ENCODE measurements at places on chromosomes 4 and X.

DNA sequence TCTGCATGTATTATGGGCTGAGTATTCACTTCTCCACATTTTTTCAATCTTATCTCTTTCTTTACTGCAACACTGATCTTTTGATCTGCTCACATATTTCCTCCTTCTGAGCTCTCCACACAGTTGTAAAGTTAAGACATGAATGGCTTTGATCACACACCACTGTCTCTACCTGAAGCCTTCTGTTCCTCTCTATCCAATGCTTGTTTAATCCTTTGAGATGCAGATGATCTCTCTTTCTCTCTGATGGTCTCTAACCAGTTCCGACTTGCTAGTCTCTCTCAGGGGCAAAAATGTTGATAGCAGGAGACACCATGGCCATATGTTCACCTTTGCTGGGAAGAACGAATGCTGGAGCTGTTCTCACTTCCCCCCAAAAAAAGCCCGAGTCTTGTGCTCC, 162.4 kb downstream of the UNC5C start:
- no peak for DNase-seq

DNA sequence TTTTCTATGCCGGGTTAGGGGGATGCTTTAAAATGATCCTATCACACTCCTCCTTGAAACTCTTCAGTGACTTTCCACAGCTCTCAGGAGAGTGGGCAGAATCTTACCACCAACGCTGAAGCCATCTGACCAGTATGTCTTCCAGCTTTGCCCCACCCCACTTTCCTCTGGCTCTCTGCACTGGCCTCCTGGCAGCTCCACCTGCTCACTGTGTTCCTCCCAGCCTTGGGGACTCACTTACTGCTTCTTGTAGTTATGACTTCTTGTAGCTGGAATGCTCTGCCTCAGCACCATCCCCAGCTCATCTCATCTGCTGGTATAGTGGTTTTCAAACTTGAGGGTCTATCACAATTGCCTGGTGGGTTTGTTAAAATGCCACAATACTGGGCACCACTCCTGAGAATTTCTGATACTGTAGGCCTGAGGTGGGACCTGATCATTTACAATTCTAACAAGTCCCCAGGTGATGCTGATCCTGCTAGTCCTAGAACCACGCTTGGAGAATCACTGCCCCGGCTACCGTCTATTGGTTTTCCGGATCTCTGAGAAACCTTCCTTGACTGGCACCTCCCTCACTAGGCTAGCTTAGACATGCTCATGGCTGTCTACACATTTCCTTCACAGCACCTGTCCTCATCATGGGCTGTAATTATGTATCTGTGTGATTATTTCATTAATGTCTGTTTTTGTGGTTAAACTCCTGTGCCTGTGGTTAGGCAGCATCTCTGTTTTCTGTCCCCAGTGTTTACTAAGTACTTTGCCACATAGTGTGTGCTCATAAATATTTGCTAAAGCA, 152.2 kb downstream of the MGST2 start:
- DNase-seq, result no peak

DNA sequence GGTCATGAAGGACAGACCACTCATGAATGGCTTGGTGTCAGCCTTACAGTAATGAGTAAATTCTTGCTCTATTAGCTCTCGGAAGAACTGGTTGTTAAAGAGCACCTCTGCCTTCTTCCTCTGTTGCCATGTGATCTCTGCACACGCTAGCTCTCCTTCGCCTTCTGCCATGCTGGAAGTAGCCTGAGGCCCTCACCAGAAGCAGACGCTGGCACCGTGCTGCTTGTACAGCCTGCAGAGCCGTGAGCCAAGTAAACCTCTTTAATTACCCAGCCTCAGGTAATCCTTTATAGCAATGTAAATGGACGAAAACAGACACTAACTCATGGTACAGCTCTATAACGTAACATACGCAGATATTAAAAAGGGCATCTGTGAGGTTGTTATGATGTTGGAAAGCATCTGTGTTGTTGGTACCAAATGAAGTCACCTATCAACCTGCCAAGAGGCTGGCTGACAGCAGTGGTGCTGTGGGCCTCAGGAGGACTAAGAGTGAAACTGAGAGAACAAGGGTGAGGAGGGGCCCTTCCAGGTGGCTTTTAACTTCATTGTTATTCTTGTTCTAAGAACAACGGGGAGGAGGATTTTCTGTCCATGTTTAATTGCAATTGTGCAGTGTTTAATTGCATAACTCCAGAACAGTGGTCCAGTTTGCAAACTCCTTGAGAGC, 69.2 kb downstream of the CRMP1 start:
- no peak for DNase-seq

DNA sequence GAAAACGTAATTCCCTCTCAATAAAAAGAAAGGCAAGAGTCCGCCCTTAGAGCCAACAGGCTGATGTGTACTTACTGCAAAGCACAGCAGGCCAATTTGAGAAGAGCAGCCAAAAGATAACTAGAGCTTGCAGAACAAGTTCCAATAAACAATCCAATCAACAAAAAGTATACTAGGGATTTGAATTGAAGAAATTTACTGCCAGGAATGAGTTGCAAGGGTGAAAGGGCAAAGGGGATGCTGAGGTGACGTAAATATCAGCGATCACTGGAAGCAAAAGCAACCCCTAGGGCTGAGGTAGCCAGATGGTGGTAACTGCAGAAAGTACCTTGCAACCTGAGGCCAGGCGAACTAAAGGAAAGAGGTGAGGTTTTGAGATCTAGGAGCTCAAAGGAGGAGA, 152.1 kb upstream of the TENM3 start:
- no peak for DNase-seq

GRCh38 chr4:147754037-147754445, 22.2 kb downstream of the ARHGAP10 start:
- DNase-seq, result no peak

DNA sequence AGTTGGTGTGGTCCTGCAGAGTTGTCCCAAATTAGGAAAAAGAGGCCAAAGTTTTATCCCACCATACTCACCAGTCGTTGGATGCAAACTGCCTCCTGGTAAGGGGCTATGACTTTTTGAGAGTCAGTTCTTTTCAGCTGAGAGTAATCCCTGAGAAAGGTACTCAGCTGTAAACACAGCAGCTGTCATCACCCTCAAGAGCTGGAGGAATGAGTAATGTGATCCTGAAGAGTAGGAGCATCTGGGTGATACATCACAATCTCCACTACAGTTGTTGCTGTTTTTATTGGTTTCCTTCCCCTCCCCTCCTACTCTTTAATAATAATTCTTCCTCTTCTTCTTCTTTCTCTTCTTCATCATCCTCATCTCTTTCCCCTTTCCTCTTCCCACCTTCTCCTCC, 5.7 kb downstream of the MAGEE1 start:
- no peak for DNase-seq

GRCh38 chr4:74100531-74100930, 1.5 kb upstream of the CXCL2 start:
- DNase-seq, result no peak

GRCh38 chr4:120064887-120065286, 1.8 kb downstream of the MAD2L1 start:
- DNase-seq, result no peak

DNA sequence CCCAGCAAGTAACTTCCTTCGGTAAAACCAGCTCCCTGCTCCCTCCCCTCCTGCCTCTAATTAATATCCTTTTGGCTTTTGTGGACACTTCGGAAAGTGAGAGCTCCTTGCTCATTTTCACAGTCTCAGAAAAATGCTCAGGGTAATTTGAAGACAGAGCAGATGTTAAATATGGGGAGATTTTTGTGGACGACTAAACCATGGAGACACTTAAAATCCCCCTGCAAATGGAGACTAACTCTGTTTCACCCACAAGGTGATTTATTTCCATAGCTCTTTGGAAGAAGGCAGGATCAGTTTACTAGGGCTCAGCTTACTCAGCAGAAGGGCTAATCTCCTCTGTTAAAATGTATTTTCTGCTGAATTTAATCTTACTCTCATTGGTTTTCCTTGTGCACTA, 12.2 kb upstream of the AMOT start:
- DNase-seq, result no peak

DNA sequence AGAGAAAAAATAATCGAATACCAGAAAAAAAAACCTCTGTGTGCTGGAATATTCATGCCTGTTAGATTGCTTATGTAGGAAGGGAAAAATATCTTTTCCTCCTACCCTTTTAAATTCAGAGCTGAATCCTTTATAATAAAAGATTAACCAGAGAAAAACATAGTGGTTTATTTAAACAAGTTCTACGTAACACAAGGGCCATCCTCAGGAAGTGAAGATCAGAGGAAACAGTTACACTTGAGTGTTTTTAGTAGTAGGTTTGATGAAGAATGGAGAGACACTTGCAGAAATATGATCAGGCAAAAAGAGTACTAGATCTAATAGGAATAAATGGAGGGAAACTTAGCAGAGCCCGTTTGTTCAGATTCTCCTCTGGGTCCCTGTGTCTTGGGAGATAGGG, 66.3 kb downstream of the TMEM156 start:
- no peak for DNase-seq

GRCh38 chr4:1329408-1330371, 17.3 kb upstream of the UVSSA start:
- no peak for DNase-seq

GRCh38 chr4:101081695-101082369, 265.5 kb downstream of the PPP3CA start:
- DNase-seq, result no peak

- peak; percentile 37 for DNase-seq
These were observed 848.1 kb upstream of the FRG1 start for GRCh38 chr4:189092581-189092980.

DNA sequence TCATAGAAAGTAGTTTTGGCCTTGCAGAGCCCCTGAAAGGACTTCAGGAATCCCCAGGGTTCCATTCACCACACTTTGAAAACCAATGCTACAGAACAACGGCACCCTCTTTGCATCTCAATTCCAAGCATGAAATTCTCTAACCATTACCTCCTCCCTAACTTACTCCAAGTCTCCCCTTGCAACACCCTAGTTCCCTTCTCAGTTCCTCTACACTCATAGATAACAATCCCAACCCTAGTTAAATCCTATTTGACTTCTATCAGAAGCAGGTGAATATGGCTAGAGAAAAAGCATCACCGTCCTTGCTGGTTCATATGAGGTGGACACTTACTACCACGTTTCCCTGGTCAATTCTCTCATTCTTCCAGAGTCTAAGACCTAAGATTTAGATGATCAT, 2.4 kb downstream of the RCHY1 start:
- DNase-seq, result no peak

DNA sequence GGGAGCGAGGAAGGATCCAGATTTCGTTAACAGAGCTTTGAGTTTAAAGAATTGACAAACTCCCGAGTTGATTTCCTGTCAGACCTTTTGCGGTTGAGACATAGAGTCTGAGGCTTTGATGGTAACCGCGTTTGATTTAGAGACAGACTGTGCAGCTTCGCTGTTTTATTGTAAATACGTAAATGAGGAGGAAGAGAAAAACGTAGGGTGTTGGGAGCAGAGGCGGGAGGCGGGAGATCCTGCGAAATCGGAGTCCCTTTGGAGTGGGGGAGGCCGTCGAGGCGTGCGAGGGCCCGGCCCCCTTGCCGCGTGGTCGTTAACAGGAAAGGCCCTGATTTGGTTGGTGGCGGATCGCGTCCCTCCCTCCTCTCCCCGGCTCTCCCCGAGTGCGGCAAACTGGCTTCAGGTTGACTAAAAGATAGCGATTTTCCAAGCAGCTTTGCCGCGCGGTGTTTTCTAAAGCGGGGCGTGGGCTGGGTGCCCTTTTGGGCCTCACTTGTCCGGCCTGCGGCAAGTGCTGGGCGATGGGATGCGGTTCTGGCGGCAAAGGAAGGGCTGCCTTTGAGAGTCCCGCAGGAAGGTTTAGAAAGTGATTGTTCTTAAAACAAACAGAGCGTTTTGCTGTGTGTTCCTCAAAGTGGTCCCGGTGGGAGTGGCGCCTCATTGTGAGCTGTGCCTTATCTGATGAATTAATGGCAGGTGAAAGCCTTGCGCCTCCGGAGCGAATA, 857 bp downstream of the SCML1 start:
- no peak for DNase-seq

DNA sequence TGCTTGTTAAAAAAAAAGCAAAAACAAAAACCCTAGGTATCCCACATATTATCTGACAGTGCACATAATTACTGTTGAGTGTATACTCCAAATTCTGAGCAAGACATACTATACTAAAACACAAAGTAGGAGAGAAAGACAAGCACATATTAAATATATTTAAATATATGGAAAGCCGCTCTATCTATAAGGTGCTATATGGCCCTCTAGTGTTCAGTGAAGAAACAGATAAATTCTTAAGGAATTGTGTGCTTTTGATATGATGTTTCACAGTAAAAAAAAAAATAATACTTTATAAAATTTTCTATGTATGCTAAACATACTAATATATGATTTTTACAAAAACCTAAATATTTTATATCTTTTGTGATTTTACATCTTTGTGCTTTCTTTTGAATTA, 137.8 kb downstream of the FBXW7 start:
- no peak for DNase-seq

All from NCI-H1048 (cell line).